HCEC 1CT (cell line): ENCODE measurements at places on chromosomes 6 and 20.

GRCh38 chr20:17029698-17030097 is 197.1 kb upstream of the PCSK2 start:
- DNase-seq: no peak

DNA sequence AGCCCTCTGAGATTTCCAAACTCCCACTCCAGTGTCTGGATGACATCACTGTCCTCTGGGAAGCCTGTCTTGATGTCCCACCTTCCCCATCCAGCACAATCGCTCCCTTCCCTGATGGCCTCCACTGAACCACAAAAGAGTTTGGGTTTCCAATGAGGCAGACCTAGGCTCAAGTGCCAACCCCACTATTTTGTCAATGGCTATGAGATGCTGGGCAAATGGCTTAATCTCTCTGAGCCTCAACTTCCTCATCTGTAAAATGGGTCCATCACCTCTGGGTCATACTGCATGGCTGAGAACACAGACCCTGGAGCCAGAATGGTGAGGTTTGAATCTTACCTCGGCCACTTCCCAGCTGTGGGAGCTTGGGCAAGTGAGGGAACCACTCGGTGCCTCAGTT is 11.7 kb downstream of the SLC13A3 start:
- no peak for DNase-seq

- peak; percentile 71 for DNase-seq
These were observed 25.2 kb downstream of the TNFAIP3 start for GRCh38 chr6:137892271-137892708.

GRCh38 chr6:34018026-34018425 is 127.9 kb downstream of the GRM4 start:
- DNase-seq: no peak

- no peak for DNase-seq
These were observed 6.2 kb downstream of the CPXM1 start for GRCh38 chr20:2794202-2794748.

DNA sequence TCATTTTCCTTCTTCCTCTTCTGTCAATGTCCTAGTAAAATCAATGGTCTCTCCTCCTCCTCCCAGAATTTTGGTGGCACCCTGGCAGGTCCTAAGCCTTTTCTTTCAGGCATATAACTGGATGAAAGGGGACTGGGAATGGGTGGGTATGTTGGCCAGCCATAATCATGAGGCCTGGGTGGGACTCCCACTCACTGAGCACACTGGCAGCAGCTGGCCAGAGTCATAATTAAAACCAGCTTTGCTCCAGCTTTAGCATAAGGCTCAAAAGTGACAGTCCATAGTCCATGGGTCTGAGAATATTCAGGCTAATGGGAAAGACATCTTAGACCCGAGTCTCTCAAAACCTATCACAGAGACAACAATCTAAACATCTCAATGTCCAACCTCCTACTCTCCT is 190.0 kb upstream of the BTBD3 start:
- DNase-seq: no peak

- DNase-seq: peak; percentile 54
These were observed 250.1 kb downstream of the ATXN1 start for GRCh38 chr6:16511040-16511660.
